ENCODE measurements at places on chromosomes 12 and 14.

DNA sequence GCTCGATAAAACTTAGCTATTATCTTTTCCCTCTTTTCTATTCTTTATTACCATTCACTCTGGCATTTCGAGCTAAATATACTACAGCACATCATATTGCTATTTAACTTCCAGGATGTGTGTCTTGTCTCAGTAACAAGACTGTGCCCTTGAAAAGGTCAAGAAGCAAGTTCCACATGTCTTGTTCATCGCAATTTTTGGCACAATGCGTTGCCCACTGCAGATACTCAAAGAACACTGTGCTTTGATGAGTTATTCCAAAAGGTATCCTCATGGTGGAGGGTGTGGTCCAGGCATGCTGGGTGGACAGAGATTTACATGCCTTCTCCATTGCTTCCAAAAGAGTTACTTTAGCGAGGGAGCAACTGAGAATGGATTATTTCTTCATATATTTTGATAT lies 6.6 kb downstream of the E2F7 start:
- peak; percentile 91 for DNase-seq

- no peak for DNase-seq
These were observed 42.8 kb downstream of the CACNA2D4 start for GRCh38 chr12:1875608-1876007.

- no peak for DNase-seq
These were observed 177.1 kb downstream of the BCL11B start for GRCh38 chr14:99094901-99095300.

- no peak for DNase-seq
These were observed 251.4 kb upstream of the RGS6 start for GRCh38 chr14:71680736-71681387.

DNA sequence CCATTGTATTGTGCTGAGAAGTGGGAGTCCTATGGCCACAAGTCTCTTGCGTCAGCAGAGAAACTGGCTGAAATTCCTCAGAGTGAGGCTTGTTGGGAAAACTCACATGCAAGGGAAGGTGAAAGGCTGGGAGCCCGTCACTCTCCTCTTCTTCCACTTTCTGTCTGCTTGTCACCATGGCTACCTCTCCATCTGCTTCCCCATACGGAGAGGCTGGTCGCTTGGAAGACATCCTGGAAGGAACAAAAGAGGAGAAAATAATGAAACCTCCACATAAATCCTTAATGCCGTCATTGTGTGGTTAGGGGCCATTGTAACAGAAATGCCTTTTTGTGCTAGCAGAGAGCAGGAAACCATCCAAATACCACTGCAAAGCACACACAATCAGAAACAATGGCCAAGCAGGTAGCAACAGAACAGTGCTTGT lies 53.7 kb downstream of the SOX5 start:
- peak; percentile 89 for DNase-seq

DNA sequence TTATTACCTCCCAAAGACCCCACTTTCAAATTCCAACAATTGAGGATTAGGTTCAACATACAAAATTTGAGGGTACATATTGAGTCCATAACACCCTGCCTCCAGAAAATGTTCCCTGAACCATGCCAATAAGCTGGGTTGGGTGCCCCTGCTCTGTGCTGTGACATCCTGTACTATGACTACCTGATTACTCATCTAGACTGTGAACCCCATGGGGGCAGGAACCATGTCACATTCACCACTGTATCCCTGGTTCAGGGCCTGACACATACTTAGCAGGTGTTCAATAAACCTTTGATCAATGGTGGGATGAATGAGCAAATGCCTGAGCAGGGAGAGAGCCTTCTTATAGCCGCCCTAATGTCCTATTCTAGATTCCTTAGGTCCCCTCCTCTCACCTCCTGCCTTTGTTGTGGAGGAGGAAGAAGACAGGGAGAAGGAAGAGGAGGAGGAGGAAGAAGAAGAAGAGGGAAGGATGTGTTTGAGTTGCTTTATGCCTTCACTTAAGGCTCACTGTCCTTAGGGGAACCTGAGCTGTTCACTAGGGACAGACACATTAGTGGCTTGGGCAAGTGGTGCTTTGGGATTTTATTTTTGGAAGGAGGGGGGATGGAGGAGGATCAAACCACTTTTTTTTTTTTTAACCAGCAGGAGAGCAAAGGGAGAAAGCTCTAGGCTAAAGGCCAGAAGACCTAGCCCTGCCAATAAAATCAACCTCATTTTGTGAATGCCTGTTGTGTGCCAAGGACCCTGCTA lies 21.3 kb downstream of the GPR68 start:
- DNase-seq = no peak

GRCh38 chr14:69313176-69313575 lies 53.2 kb downstream of the GALNT16 start:
- DNase-seq = no peak

- no peak for DNase-seq
These were observed at the start of gene TMEM30B for GRCh38 chr14:61281186-61281947. Gene TMEM30B, minus strand, starts transcription at chr14:61281338. Its CDS starts 191 bp downstream, at chr14:61281147.

DNA sequence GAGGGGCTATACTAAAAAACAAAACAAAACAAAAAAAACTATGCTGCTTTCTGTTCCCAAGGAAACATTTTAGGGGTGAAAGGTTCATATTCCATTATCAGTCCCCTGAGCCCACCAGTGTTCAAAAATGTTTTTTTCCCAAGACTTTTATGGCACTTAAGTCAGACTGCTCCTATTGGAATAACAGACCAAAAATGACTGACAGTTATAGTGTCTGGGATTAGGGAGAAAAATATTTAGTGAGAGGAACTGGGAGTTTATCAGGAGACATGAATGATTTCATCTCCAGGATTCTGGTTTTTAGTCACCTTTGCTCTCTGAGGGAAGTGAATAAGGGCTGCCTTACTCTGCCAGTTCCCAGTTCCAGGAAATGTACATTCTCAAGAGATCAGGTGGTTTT lies 68.0 kb downstream of the PDE3A start:
- peak; percentile 33 for DNase-seq

- peak; percentile 93 for DNase-seq
These were observed 718.8 kb upstream of the TMEM132C start for GRCh38 chr12:127548123-127548553.

DNA sequence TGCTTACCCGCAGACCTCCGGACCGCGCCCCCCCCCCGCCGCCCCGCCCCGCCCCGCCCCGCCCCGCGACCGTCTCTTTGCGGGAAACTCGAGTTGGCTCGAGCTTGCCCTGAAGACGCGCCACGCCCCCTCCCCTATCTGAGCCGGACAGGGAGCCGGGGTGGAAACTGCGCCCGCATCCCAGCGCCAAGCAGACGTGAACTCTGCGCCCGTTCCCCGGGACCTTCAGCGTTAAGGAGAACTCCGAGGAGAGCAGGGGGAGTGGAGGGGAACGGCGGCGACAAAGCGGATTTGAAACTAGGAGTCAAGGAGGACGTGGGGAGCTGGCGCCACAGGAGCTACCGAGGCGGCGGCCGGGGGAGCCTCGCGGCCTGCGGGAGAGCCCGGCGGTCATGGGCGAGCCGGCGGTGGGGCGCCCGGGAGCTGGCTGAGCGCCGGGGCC lies at the start of gene KCNK13:
KCNK13 (plus strand) TSS at position 310 of the 442 bp plus-strand sequence. CDS start 212 bp downstream, outside the sequence.
- no peak for DNase-seq

DNA sequence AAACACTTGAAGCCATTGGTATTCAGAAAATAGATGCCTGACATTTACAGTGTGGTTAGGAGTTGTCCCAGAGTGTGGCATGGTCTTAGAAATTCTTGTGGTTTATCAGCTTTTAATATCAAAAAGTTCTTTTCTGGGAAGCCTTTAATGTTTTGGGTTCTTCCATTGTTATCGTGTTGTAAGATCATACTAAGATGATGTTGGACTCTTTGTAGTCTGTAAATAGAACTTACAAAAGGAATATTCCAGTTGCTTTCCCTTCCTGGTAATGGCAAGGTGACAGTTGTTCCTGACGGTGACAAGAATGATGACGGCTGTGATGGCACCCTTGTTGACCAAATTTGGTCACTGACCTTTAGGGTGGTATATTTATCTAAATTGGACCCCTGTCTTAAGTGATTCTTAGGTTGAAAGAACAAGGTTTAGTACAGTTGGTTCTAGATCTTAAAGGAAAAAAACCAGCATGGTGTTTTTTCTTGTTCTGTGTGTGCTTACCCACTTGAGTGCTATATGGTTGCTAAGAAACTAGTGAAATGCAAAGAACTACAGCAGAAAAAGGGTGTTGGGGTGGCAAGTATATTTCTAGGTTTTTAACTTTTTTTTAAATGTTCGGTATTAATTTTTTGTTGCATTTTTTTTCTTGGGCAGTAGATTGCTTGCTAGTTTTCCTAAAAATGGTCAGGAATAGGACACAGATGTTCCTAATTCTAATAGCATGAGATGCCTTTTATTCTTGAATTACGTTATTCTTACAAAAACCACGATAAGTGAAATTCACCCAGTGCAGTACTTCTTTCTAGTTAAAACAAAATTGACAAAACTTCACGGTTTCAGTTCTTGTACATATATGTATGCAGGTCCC lies 2.1 kb downstream of the ATP2A2 start:
- DNase-seq = no peak

GRCh38 chr14:95291859-95292542 lies 27.7 kb downstream of the CLMN start:
- DNase-seq = peak; percentile 20

DNA sequence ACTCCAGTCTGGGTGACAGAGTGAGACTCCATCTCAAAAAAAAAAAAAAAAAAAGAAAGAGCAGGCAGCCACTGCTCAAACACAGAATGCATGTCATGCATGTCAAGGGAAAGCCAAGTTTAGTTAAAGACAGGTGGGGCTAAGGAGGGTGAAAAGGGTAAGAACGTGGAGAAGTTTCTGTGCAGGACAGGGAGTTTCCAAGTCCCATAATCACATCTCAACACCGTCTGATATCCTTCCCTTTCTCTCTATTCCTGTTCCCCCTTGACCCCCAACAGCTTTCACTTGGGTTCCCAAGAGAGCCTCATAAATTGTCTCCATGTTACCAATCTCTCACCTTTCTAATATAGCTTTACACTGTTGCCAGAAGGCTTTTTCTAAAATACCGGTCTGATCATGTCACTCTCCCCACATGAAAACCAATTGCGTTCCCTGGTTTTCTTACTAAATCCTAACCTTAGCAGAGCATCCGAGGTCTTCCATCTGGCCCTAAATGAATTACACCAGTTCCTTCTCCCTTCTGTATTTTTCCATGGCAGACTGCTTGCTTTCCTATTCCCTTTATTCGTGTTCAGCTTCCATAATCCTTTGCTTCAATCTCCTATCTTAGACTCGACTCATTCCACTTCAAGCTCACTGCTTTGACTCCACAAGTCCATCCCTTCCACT lies 37.0 kb downstream of the LIMA1 start:
- no peak for DNase-seq

- peak; percentile 75 for DNase-seq
These were observed 44.3 kb upstream of the CCT2 start for GRCh38 chr12:69540987-69541386.

DNA sequence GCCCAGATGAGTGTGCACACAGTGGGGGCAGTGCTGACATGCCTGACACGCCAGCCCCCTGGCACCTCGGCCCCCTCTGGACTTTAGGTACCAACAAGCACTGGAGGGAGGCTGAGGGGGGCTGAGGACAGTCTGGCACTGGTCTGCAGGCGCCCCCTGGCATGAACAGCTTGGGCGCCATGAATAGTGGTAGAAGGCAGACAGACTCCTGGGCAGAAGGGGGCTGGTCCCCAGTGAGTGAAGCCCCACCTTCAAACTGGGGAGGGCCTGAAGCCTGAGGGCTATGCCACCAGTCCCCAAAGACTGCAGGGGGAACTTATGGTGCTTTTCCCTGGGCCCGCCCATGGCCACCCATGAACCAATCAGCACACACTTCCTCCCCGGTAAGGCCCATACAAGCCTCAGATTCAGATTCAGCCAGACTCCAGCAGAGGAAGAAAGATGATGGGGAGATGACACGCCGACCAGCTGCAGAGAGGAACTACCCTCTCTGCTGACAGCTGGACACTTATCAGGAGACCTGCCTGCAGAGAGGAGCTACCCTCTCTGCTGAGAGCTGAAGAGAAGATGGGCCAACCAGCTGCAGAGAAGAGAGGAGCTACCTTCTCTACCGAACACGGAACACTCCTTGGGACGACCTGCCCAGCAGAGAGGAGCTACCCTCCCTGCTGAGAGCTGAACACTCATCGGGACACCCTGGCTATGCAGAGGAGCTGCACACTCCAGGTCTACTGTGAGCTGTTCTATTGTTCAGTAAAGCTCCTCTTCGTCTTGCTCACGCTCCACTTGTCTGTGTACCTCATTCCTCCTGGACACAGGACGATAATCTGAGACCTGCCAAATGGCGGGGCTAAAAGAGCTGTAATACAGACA lies 324.5 kb downstream of the PCNX1 start:
- DNase-seq = no peak
